Suprapubic skin (tissue), 4 donors: ENCODE measurements at places on chromosomes 3 and 15. TPM values are rescaled to one million over a fixed set of nuclear protein-coding genes. Genes with fewer than 3 reads are reported as not detected.

The TICRR gene
- total RNA-seq, result 0.93 TPM

The SCN11A gene
- 0.10 TPM for total RNA-seq

The SLC35A5 gene
- 25.8 TPM for total RNA-seq

The SH3GL3 gene
- not detected for total RNA-seq

The KCNMB2 gene
- 0.42 TPM for total RNA-seq

The GPR27 gene
- 3.7 TPM for total RNA-seq

The PAQR9 gene
- not detected for total RNA-seq

The FAM43A gene
- total RNA-seq, result 21.6 TPM

The CCDC50 gene
- 67.7 TPM for total RNA-seq
